Endothelial cell (in vitro differentiated cells): ENCODE measurements at places on chromosomes 7 and 10. TPM values are rescaled to one million over a fixed set of nuclear protein-coding genes. Genes with fewer than 3 reads are reported as not detected.

NEUROG3 gene
- total RNA-seq: not detected

GDF2 gene
- total RNA-seq: not detected

GRID1 gene
- total RNA-seq: 0.26 TPM

PRKCQ gene
- total RNA-seq: 24.0 TPM

GPR85 gene
- total RNA-seq: 3.0 TPM

GRCh38 chr7:128878226-128879105 is 15.8 kb downstream of the ATP6V1F start:
- no peak overlapping the region for H3K27ac ChIP-seq
- H3K4me3 ChIP-seq: no peak overlapping the region
- no peaks in the 10 kb centered on the region for H3K4me1 ChIP-seq

- DNase-seq: no peak
- H3K4me3 ChIP-seq: no peak overlapping the region
- no peaks in the 10 kb centered on the region for H3K36me3 ChIP-seq
- no peak overlapping the region for H3K27ac ChIP-seq
Measured at GRCh38 chr7:102450242-102450641, 14.4 kb downstream of the ALKBH4 start.

GRCh38 chr10:131174211-131174565 is 137.3 kb downstream of the TCERG1L start:
- no peaks in the 10 kb centered on the region for H3K27me3 ChIP-seq
- H3K27ac ChIP-seq: no peak overlapping the region
- H3K4me3 ChIP-seq: no peak overlapping the region
- no peaks in the 10 kb centered on the region for H3K4me1 ChIP-seq

GRCh38 chr7:159031750-159032149 is 112.9 kb downstream of the VIPR2 start:
- no peak overlapping the region for H3K4me3 ChIP-seq
- H3K4me1 ChIP-seq: peaks cover 10% of the 10 kb centered on the region
- H3K27me3 ChIP-seq: peaks cover 3% of the 10 kb centered on the region
- peak; percentile 2 for DNase-seq
- H3K36me3 ChIP-seq: peaks cover 7% of the 10 kb centered on the region

GRCh38 chr7:155489862-155490696 is 32.1 kb downstream of the EN2 start:
- peak overlapping the region; percentile 90 for H3K4me3 ChIP-seq
- peaks cover 62% of the 10 kb centered on the region for H3K4me1 ChIP-seq
- no peak for DNase-seq
- peaks cover 7% of the 10 kb centered on the region for H3K36me3 ChIP-seq
- peak overlapping the region; percentile 99 for H3K27ac ChIP-seq
- H3K27me3 ChIP-seq: peaks cover 18% of the 10 kb centered on the region

- H3K4me3 ChIP-seq: no peak overlapping the region
- H3K36me3 ChIP-seq: no peaks in the 10 kb centered on the region
- peaks cover 1% of the 10 kb centered on the region for H3K27me3 ChIP-seq
- peak overlapping the region; percentile 8 for H3K27ac ChIP-seq
- no peak for DNase-seq
Measured at GRCh38 chr7:37707754-37708485, 24.4 kb downstream of the GPR141 start.

DNA sequence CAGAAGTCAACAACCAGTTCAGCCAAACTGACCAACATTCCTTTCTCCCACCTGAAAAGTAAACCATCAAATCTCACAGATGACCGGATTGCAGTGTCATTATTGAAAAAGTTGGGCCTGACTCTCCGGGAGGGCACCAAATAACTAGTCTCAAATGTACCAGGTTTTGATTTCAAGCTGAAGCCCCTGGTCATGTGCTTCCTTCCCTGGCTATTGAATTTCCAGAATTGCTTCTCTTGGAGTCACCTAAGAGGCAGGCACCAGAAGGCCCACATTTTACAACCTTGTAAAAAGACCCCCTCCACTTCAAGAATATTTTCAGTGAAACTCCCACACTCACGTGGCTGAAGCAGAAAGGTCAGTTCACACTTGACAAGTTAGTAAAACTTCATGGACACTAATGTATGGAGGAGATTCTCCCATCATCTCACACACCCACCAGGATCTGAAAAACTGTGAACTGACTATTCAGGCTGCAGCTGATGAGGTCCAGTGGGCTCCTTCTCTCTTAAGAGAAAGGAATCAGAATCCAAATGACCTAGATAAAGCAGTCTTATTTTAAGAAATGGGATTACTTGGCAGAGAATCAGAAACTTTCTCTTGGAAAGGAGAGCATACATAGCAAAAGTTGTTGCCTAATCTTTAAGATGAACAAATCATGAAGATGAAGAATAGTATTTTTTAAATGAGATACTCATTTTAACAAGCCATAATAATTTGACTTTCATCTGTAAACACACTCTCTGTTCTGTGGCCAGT is 53.6 kb downstream of the DLD start:
- DNase-seq: no peak
- no peak overlapping the region for H3K27ac ChIP-seq
- H3K4me1 ChIP-seq: peaks cover 53% of the 10 kb centered on the region

- no peak overlapping the region for H3K4me3 ChIP-seq
- no peaks in the 10 kb centered on the region for H3K36me3 ChIP-seq
- H3K4me1 ChIP-seq: peaks cover 18% of the 10 kb centered on the region
- no peak for DNase-seq
Measured at GRCh38 chr7:139875821-139876241, 46.8 kb downstream of the TBXAS1 start.

DNA sequence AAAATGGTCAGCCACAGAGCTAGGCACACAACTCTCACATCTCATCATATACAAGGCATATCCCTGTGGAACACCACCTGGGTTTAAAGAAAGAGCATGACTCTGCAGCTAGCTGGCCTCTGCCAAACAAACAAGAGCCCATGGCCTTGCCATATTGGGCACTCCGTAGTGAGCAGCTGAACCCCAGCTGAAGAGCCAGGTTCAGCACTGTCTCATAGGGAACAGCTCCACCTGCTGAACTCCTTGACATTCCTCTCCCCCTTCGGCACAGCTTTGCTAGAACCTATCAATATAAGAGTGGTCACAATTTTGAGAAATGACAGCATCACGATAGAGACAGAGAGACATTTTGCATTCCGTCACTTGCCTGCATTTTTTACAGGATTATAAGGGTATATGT is 20.0 kb downstream of the SORCS1 start:
- no peaks in the 10 kb centered on the region for H3K27me3 ChIP-seq
- no peak overlapping the region for H3K27ac ChIP-seq
- no peaks in the 10 kb centered on the region for H3K4me1 ChIP-seq
- DNase-seq: peak; percentile 44

DNA sequence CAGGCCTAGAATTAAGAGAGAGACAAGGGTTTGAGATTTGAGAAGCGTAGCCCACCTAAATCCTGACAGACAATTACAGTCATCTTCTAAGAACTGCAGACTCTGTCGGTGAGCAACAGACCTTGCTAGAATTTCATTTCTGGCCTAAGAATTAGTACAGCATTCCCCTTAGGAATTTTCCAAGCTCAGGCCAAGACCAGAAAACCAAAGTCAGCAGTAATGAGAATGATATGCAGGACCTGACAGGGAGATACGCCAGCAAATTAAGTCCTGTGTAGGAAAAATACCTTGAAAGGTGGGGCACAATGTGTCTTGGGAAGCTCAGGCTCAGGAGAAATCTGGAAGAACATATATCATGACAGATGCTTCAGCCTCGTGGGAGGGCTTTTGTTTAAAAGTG is 52.7 kb upstream of the HERPUD2 start:
- H3K4me3 ChIP-seq: no peak overlapping the region
- H3K36me3 ChIP-seq: no peaks in the 10 kb centered on the region
- no peak for DNase-seq
- H3K27ac ChIP-seq: no peak overlapping the region
- H3K4me1 ChIP-seq: peaks cover 5% of the 10 kb centered on the region
- no peaks in the 10 kb centered on the region for H3K27me3 ChIP-seq

- H3K27ac ChIP-seq: no peak overlapping the region
- no peak overlapping the region for H3K4me3 ChIP-seq
- H3K4me1 ChIP-seq: peaks cover 2% of the 10 kb centered on the region
Measured at GRCh38 chr7:5500056-5500776, 76.6 kb upstream of the TNRC18 start.

DNA sequence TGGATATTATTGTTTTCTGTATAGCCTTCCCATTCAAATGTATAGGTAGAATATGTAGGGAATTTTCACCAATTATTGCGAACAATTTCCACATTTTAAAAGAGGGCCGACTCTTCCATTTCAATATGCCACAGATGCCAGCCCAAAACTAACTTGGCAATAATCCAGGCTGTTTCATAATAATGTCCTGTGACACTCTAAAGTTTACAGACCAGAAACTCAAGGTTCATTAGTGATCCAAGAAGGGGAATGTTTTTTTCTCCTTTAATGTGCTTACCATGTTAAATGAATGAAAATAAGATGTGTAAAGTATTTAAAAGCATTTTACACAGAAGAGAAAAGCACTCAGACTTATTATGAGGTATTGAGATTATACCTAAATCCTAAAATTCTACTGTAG is 63.0 kb upstream of the FAM3C start:
- no peak overlapping the region for H3K27ac ChIP-seq
- no peaks in the 10 kb centered on the region for H3K36me3 ChIP-seq
- DNase-seq: no peak
- H3K27me3 ChIP-seq: no peaks in the 10 kb centered on the region
- peaks cover 20% of the 10 kb centered on the region for H3K4me1 ChIP-seq
- H3K4me3 ChIP-seq: no peak overlapping the region

DNA sequence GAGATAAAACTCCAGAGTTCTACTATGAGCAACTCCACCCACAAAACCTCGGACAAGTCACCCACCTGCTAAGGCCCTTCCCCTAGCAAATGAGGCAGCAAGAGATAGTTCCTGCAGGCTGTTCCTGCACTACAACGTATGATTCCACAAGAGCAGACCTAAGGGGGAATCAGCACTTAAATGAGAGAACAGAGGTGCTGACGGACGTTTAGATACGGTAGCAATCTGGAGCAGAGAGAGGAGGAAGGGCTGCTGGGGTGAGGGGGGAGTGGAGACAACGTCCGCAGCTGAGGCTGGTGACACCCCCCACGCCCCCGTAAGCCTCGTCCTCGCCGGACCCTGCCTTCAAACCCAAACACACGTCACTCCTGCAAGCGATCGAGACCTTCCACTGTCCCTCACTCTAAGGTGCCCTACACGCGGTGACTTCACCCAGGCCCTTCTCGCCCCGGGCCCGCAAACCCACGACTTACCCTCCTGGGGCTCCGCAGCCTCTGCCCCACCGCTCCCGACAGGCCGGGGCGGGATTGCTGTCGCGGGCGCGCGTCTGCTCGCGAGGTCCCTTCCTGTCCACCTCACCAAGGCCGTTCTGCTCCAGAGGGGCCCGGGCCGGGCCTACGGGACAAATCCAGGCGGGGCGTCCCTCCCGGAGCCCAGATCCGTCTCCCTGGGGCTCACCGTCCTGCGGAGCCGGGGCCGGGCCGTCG is 635 bp downstream of the ZNF12 start:
- peak overlapping the region; percentile 96 for H3K4me3 ChIP-seq
- peaks cover 31% of the 10 kb centered on the region for H3K4me1 ChIP-seq
- peaks cover 52% of the 10 kb centered on the region for H3K36me3 ChIP-seq
- DNase-seq: peak; percentile 44
- peak overlapping the region; percentile 93 for H3K27ac ChIP-seq
- peaks cover 32% of the 10 kb centered on the region for H3K27me3 ChIP-seq

DNA sequence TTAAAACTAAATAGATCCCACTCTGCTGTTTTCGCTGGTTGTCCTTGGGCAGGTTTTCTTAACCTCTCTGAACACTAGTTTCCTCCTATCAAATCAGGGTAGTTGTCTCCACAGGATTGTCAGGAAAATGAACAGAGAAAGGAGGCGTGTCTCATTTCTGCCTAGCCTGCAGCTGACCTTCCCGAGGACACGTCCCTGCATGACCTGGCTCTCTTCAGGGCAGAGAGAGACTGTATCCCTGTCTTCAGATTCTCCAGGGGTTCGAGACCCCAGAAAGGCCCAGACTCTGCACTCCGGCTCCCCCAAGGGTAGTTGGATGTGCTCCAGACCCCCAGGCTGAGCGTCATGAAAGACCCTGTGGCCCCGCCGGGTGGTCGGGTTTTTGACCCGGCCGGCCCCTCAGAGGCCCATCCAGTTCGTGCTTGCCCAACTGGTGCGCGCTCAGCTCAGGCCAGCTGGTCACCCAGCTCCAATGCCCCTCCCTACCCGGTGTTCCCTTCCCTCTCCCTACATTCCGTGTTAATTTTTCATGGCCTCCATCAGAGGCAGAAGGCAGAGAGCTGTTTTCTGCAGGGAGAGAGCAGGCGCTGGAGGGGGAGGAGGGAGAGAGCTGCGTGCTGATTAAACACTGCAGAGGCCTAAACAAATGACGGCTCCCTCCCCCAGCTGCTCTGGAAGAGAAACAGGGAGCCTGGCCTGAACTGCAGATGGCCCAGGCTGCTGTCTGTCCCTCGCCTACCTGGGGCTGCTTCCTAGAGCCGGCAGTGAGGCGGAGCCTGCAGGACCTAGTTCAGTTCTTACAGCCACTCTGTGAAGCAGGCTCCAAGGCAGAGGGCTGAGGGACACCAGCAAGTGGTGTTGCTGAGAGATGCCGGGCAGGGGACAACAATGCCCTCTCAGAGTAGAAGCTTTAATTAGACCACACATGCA is 86.2 kb upstream of the PPIF start:
- no peak overlapping the region for H3K4me3 ChIP-seq
- H3K27ac ChIP-seq: peak overlapping the region; percentile 72
- peaks cover 13% of the 10 kb centered on the region for H3K36me3 ChIP-seq
- peaks cover 32% of the 10 kb centered on the region for H3K27me3 ChIP-seq
- DNase-seq: no peak

DNA sequence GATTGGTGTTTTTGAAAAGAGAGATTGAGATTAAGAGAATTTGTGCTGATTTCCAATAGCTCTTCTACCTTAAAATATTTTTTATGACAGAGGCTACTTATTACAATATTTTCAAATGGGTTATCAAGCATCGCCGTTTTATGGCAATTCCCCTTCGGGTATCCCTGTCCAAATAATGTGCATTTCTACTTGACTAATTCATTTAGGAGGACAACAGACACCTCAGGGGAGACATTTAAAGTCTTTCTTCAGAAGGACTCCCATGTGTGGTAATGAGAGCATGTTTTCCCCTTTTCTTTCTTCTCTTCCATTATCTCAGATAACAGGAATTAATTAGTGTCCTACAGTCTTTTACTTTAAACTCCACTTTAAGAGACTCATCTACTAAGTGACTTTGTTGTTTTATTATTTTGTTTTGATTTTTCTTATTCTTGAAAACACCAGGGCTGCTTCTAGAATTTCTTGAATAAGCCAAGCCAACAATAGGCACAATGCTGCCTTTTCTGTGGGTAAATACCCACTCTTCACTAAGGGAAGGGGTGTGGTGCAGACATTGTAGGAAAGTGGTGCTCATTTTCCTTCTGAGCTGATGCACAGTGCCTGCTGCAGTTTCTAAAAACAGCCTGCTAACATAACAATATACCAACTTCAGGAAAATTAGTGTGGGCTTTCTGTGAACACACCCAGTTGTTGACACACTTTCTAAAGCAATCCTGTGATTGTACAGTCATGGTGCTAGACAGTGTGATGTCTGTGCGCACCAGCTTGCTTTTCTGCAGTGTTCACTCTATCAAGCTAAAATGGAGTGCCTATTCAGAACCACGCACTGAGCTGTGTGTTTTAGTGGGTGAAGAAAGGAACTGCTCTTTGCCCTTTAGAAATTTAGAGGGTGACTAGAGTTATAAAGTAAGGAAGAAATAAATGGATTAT is 597.7 kb downstream of the NRG3 start:
- no peak overlapping the region for H3K4me3 ChIP-seq
- peaks cover 2% of the 10 kb centered on the region for H3K27me3 ChIP-seq
- no peak for DNase-seq
- H3K27ac ChIP-seq: no peak overlapping the region
- peaks cover 9% of the 10 kb centered on the region for H3K4me1 ChIP-seq
- H3K36me3 ChIP-seq: no peaks in the 10 kb centered on the region
